ENCODE measurements at places on chromosomes 5 and 9. TPM values are rescaled to one million over a fixed set of nuclear protein-coding genes. Genes with fewer than 3 reads are reported as not detected.

DNA sequence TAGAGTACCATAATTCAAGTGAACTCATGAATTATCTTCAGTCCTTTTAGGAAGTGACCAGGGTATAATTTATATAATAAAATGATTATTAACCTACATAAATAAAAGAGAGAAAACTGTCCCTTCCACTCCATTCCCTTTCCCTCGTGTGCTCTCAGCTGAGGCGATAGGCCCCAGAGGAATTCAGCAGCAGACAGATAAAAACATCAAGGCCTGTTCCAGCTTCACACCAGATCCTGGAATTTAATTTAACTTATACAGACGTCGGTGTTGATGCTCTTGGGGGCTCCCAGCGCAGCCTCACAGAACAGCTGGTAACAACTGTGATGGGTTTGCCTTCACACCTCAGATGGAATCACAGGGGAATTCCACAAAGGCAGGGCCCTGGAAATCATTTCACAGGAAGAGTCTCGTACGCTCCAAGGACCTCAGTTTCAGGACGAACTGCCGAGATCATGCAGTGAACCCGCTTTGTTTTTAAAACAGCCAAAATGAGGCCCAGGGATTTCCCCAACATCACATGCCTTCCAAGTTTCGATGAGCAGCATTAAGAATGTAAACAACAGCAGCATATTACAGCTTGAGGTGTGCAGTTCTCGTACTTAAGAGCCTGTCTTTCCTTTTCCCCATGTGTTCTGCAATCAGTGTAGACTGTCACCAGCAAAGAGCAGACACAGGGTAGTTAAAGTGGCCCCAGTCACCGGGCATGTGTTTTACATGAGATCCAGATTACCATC lies 73.6 kb upstream of the ALDH1B1 start:
- no peak for DNase-seq

FOXD4 gene
- total RNA-seq, result 1.2 TPM

PCDHGB6 gene
- 9.8 TPM for total RNA-seq

DNA sequence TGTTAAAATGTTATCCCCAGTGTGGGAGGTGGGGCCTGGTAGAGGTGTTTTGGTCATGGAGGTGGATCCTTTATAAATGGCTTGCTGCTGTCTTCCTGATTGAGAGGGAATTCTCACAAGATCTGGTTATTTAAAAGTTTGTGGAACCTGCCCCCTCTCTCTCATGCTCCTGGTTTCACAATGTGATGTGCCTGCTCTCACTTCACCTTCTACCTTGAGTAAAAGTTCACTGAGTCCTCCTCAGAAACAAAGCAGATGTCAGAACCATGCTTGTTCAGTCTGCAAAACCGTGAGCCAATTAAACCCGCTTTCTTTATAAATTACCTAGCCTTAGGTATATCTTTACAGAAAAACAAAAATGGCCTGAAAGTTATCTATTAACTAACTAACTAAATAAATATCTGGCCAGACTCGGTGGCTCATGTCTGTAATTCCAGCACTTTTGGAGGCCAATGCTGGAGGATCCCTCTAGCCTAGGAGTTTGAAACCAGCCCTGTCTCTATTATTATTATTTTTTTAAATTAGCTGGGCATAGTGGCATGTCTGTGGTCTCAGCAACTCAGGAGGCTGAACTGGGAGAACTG lies 1067.4 kb downstream of the CDH9 start:
- no peak for DNase-seq

GRCh38 chr5:153880106-153880505 lies 158.6 kb downstream of the FAM114A2 start:
- no peak for DNase-seq

- DNase-seq, result no peak
Observed at GRCh38 chr9:88429595-88430430, 41.6 kb downstream of the SPIN1 start.

DNA sequence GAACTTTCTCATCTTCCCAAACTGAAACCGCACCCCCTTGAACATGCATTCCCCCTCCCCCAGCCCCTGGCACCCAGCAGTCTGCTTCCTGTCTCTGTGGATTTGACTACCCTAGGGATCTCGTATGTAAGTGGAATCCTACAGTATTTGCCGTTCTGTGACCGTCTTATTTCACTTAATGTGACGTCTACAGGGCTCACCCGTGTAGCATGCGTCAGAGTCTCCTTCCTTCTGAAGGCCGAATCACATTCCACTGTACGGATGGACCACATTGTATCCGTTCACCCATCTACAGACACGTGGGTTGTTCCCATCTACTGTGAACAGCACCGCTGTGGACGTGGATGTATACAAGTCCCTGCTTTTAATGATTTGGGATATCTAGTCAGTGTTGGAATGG lies 4.5 kb downstream of the PRRX2 start:
- no peak for DNase-seq

TAF11L10 gene
- total RNA-seq, result not detected

PHF24 gene
- 19.2 TPM for total RNA-seq

DNA sequence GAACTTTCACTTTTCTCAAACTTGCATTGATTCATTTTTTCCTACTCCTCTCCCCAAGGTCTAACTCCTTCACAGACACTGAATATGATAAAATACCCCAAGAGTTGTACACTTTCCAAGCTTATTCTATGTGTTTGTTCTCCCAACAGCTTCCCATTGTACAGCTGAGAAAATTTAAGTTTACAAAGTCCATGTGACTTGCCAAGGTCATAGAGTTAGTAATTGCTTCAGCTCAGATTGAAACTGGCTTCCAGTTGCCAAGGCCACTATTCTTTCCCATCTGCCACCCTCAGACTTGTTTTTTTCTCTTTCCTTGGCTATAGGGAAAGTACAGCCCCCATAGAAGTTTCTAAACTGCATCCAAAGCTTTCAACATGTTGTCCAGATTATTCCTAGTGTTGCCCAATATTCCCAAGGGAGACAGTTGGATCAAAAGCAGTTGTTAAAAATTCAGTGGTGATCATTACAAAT lies 34.8 kb downstream of the TNFSF8 start:
- DNase-seq, result no peak

Data from frontal cortex (tissue), 4 donors.